Stomach (tissue), 19 donors: ENCODE measurements at places on chromosomes 11 and 22. TPM values are rescaled to one million over a fixed set of nuclear protein-coding genes. Genes with fewer than 3 reads are reported as not detected.
A peak's percentile ranks its signal among the peaks of the same experiment; 100 is the strongest.

Gene FADS1
- total RNA-seq, result 17.6 TPM

Gene POU2F3
- not detected for total RNA-seq

Gene LRRC4C
- total RNA-seq, result not detected

Gene NAP1L4
- 181 TPM for total RNA-seq

- H3K27ac ChIP-seq, result no peak overlapping the region
- peaks cover 45% of the 10 kb centered on the region for H3K27me3 ChIP-seq
- DNase-seq, result peak; percentile 78
- no peaks in the 10 kb centered on the region for H3K36me3 ChIP-seq
- no peak overlapping the region for H3K4me3 ChIP-seq
- H3K4me1 ChIP-seq, result peaks cover 5% of the 10 kb centered on the region
These were observed 68.4 kb downstream of the IGLL5 start for GRCh38 chr22:22955866-22956535.

DNA sequence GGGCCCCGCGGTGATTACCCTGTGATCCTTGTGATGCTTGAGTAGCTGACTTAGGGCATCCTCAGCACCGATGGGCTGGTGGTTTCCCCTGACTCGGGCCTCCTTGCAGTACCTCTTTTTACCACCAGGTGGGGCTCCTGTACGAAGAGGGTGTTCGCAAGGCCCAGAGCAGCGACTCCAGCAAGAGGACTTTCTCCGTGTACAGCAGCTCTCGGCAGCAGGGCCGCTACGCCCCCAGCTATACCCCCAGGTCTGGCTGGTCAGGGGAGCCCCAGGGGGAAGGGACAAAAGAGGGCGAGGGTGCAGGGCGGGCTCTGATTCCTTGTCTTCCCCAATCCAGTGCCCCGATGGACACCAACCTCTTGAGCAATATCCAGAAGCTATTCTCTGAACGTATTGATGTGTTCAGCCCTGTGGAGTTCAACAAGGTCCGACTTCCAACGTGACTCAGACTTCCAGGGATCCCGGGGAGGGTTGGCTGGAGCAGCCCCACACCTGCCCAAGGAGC is 1.3 kb upstream of the TM7SF2 start:
- no peaks in the 10 kb centered on the region for H3K27me3 ChIP-seq
- peaks cover 31% of the 10 kb centered on the region for H3K4me1 ChIP-seq
- H3K27ac ChIP-seq, result peak overlapping the region; percentile 11
- H3K4me3 ChIP-seq, result no peak overlapping the region
- H3K36me3 ChIP-seq, result peaks cover 24% of the 10 kb centered on the region
- DNase-seq, result peak; percentile 93
